ENCODE measurements at places on chromosomes 3 and 15. TPM values are rescaled to one million over a fixed set of nuclear protein-coding genes. Genes with fewer than 3 reads are reported as not detected.

DNA sequence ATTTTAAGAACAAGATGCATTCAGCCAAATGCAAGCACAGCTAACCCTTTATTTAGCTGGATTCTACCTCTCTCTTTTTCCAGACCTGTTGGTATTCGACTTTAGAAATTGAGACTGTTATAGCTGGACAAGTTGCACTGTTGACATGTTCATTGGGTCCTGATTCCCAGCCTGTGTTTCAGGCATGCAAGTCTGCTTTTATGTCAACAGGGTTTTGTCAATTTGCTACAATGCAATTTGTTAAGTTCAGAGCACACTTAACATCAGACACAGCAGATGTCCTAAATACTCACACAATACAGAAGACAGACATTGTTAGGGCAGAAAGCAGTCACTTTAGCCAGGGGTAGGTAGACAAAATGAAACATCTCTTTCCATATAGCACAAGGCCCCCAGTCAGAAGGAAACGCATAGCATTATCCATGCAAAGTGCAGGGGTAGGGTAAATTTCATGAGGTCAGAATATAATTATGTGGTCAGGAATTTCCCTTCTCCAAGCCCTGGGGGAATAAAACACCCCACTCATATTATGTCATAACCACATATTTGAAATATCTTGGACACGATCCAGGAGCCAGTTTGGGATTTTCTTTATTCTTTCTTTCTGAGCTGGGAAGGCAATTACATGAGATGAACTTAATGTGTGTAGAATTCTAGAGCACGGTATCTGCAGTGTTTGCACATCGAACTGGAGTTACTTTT, 504.1 kb downstream of the NTRK3 start:
- DNase-seq: no peak

DNA sequence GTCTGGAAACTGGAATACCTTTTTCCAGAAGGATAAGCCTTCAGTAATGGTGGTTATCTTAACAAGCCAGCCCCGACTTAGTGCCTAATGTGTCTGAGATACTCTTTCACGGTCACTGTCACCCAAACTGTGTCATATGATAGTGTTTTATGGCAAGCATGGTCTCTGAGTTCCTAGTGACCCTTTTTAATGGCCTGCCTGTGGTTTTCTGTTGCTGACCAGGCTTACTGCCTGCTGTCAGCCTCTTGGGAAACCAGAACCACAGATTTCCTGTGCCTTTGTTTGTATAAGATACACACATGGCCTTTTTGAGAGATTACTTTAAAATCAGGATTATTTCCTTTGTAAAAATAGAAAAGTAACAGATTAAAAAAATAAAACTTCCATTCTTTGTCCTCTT, 22.4 kb downstream of the HPS3 start:
- DNase-seq: no peak

TLR9 gene
- total RNA-seq: not detected

- DNase-seq: no peak
Observed at GRCh38 chr3:112371569-112371968, 38.6 kb downstream of the CD200 start.

CCDC71 gene
- total RNA-seq: 28.9 TPM

RPL32 gene
- 867 TPM for total RNA-seq

- DNase-seq: no peak
Observed at GRCh38 chr3:38008191-38008701, 17.7 kb downstream of the VILL start.

DNA sequence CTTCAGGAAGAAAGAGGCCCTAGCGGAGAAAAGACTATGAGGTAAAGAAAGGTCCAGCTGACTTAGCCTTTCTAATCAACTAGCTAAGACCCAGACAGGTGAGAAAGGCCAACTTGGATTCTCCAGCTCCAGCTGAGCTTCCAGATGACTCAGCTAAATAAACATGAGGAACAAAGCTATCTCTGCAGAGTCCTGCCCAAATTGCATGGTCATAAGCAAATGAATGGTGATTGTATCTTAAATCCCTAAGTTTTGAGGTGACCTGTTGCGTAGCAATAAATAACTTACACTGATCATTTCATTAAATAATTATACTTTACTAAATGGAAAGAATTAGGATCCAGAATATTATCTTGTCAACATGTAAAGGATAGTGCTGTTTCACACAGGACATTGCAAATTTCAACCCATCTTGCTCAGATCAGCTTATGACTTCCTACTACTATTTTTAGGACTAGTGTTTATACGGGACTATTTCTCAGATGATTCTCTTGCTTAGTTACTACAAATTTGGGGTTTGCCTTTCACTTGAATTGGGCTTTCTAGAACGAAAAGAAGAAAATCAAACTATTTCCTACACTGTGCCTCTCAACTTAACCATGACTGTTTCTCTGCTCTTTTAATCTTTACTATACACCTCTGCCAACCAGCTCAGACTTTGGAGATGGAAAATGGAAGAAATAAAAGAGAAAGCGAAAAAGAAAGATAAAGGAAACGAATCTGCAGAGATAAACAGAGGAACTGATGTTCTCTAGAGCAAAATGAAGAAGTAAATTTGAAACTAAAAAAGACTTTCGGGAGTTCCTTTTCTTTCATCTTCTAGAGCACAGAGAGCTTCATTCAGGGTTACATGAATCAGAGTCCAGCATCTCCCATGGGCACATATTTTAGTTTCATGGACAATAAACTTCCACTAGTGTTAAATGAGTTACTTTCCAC, 6.6 kb upstream of the ADGRG7 start:
- no peak for DNase-seq

TGM5 gene
- total RNA-seq: not detected

DNA sequence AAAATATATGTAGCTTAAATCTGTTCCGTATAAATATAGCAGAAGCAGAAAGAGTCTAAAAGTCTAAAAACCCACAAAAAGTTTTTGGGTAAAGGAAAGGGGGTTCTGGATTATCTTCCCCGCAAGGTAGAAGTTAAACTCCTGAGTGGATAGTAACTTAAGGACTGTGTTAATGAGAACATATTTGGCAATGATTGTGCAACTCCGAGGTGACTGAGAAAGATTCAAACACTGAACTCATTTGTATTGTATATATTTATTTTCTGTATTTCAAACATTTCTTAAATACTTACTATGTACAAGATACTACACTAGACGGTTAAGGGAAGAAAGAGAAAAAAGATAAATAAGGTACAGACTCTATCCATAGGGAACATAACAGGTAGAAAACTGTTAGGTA, 72.7 kb upstream of the PPIB start:
- DNase-seq: no peak

TRIM42 gene
- not detected for total RNA-seq

MFAP1 gene
- 20.8 TPM for total RNA-seq

TMC3 gene
- total RNA-seq: not detected

DNA sequence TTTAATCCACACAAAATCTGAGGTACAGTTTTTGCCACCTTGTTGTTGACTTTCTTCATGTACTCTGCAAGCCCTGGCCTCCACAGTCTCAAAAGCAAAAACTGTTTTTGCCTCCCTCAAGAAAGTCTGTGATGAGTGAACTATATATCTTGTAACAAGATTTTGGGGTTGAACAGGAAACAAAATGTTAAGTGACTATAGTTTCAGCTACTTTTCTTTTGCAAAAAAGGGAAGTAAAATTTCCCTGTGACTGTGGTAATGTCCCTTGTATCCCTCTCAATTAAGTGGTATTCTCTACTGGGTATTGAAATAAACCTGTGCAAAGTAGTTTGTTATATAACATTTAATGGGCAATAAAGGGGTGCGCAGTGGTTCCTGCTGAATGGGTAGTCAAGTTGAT, 21.3 kb upstream of the SCAANT1 start:
- DNase-seq: no peak

DNA sequence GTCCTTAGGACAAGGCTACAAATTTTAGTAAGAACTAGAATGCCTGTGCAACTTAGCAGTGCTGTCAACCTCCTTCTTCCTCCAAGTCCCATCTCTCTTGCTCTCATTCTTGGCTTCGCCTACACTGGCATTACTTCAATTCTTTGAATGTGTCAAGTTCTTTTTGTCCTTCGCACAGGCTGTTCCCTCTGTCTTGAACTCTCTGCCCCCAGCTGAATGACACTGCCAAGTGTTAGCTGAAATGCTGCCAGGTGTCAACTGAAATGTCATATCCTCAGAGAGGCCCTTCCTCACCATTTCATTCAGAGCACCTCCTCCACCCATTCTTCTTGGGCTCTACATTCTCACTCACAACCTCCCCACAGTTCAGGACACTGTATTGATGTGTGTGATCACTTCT, 48.8 kb upstream of the PSMD6 start:
- DNase-seq: no peak

DNA sequence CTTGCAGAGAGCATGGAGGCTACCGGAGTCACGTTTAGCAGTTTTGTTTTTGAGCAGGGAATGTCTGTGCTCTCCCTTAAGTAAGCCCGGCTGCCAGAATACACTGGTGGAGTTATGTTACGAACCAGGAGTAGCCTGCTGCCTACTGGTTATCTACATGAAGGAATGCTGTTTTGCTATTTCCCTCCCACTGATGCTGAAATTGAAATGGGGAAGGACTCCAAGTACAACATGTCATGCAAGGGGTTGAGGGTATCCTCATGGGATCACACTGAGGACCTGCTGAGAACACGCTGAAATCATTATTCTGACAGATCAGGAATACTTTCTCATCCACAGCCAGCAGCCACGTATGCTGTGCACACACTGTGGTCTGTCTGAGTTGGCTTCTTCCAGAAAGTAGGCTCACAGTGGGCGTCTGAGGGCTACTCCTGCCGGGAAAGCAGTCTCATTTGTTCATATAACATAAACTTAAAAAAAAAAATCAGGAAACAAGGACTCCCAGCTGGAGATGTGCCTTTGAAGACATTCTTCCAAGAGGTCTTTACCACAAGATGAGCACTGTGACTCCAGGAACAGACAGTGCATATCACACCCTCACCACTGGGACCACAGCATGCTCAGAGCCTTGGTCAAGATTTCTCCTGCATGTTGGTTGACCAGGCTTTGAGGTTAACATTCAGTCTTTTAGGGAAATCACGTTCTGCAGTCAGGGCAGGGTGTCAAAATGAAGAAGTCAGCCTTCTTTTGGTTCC, 300.4 kb upstream of the RASGRP1 start:
- DNase-seq: no peak

ABI3BP gene
- 185 TPM for total RNA-seq
